Hematopoietic multipotent progenitor cell treated with erythropoietin and hydrocortisone succinate and interleukin-3 and kit ligand, for 6 days (in vitro differentiated cells): ENCODE measurements at places on chromosomes 5 and 9.

DNA sequence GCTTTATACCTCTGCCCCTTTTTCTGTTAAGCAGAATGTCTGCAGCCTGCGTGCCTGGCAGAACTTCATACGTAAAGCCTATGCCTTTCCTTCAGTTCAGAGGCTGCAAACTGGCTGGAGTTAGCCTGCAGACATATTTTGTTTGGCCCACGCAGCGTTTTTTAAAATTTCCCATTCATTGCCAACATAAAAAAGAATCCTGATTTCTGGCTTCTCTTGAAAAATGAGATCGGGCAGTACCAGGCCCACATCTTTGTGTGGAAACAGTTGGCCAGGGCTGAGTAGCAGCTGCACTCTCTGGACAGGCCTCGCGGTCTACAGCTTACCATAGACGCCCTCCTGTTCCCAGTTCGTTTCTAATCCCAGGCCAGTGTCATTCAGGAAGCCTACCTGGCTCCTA lies 104.4 kb downstream of the SMARCA2 start:
- DNase-seq, result no peak

GRCh38 chr5:17364987-17365810 lies 132.8 kb upstream of the TAF11L2 start:
- DNase-seq, result no peak

DNA sequence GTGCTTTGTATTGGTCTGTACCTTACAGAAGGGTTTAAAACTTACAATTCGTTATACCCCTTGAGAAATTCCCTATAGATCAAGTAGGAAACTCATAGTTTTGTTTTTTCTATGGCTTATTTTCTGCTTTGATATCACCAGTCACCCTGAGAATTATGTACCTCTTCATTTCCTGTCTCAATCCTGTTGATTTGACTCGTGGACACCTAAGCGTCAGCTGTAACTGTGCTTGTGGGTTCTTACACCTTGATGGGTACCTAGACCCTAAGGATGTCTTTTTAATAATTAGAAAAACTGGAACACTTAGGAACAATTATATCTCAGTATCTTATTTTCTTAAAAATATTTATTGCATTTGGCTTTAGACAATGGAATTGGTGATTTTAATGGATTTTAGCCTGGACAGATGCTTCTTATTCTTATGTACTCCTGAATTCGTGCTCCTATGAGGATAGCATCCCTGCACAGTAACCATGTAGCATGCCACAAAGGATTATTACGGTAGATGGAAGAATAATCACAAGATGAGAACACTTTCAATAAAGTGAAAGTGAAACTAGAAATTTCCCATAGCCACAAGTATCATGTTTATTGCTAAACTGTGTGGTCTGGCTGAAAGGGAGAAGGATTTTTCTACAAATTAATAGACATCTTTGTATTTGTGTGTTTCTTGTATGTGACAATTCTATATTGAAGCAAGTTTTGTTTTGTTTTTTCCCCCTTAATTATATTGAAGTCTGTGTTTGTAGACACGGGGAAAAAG lies 1920.3 kb upstream of the WWC1 start:
- no peak for DNase-seq

GRCh38 chr5:68464424-68464823 lies 248.9 kb downstream of the PIK3R1 start:
- DNase-seq, result peak; percentile 24

DNA sequence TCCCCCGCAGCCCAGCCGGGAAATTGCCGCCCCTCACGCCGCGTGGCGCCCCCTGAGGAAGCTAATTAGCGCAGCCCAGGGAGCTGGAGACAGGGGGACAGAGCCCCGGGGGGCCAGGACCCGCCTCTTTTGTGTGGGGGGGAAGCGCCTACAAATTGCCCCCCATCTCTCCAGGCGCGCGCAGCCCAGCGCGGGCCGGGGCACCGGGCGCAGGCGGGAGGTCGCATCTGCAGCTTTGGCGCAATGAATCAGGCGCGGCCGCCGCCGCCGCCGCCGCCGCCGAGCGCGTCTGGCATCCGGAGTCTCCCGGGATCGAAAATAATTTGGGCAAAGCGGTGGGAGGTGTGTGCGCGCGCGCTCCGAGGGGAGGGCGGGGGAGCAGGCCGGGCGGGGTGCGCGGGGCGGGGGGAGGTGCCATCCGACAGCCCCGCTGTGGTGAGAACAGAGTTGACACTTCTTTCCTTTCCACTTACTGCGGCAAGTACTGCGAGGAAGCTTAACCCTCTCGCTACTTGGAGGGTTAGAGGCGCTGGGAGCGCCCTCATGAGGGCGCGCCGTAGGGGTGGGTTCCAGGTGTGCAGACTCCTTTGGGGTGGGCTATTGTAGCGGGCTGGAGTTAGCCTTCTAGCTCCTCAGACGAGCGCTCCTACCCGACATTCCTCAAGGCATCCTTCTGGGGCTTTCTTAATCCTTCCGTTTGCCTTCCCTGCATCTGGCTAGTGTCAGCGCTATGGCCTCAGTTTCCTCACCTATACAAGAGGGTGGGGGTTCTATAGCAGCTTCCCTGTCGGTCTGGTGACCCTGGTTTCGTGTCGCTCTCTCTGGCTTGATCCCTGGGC lies 63.1 kb downstream of the CXXC5 start:
- DNase-seq, result peak; percentile 66

DNA sequence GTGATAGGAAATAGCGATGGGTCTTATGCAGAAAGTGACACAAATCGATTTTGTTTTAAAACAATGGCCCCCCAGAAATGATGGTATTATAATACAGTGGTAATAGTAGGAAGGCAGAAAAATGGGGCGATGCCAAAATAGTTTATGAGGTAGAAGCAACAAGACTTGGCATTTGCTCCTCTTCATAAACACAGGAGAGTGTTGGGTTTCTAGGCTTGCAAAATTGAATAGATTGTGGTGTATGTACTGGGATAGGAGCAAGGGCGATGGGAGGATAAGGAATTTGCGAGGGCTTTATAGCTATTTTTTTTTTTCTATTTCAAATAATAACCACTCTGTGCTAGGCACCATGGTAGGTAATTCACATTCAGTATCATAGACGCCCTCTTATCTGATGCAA lies 49.2 kb upstream of the ABCA1 start:
- DNase-seq, result no peak

DNA sequence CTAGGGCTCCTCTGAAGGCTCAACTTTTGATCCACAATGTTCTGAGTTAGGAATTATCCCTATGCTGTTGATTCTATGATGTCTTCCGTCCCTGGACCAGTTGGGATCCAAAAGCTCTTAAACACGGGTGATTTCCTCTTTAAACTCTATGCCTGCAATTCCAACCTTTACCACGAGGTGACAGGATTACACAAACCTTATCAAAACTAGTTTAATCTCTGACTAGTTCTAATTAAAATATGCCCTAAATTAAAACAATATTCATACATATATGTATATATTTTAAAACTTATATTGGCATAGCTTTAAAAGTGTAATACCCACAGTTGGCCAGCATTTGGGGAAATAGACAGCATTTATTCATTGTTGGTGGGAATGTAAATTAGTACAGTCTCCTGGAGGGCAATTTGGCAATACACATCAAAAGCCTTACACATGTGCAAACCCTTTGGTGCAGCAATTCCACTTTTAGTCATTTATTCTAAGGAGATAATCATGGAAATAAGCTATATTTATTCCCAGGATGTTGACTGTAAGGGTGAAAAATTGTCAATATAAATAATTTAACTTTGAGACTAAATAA lies 51.6 kb upstream of the PHYKPL start:
- DNase-seq, result peak; percentile 70

DNA sequence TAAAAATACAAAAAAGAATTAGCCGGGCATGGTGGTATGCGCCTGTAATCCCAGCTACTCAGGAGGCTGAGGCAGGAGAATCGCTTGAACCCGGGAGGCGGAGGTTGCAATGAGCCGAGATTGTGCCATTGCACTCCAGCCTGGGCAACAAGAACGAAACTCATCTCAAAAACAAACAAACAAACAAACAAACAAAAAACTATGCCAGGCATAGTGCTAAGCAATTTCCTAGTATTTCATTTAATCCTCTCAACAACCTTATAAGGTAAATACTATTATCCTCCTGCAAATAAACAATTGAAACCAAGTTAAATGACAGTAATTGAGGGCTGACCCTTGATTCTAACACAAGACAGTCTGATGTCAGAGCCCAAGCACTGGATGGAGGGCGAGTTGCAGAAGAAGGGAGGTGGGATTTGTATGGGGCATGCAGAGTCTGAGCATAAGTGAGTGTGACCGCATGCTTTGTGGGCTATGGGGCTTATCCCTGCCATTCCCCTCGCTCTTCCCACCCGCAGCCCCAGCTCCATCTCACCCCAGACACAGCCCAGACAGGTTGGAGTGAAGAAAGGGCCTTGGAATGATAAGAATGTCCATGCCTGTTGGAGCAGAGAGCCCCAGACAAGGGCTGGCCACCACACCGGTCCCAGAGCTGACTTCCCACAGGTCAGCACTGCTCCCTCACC lies 24.3 kb upstream of the RPS14 start:
- DNase-seq, result no peak

DNA sequence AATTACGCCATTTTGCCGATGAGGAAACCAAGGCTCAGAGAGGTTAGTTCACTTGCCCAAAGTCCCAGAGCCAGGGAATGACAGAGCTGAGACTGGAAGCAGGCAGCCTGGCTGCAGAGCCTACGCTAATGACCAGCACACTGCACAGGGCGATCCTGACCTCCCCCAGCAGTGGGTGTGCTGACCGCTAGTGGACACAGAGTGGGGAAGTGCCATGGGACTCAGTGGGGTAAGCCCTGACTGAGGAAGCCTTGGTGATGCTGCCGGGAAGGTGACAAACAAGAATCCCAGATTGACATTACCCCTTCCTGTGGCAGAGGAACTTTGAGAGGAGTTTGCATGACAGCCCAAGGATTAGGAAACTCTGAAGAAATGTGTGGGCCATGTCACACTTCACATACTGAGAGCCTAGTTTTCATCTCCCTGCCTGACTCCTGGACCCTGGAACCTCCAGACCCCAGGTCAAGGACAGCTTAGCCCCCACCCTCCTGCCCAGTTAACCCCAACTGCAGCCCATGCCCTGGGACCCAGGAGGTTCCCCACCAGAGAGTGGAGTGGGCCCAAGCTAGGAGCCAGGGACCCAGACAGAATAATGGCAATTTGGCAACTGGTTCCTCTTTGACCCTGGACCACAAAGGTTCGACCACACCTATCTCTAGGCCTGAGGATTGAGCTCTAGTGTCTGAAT lies 19.7 kb upstream of the CSF1R start:
- DNase-seq, result no peak

- no peak for DNase-seq
Observed at GRCh38 chr5:151673421-151673820, 13.3 kb downstream of the SPARC start.

DNA sequence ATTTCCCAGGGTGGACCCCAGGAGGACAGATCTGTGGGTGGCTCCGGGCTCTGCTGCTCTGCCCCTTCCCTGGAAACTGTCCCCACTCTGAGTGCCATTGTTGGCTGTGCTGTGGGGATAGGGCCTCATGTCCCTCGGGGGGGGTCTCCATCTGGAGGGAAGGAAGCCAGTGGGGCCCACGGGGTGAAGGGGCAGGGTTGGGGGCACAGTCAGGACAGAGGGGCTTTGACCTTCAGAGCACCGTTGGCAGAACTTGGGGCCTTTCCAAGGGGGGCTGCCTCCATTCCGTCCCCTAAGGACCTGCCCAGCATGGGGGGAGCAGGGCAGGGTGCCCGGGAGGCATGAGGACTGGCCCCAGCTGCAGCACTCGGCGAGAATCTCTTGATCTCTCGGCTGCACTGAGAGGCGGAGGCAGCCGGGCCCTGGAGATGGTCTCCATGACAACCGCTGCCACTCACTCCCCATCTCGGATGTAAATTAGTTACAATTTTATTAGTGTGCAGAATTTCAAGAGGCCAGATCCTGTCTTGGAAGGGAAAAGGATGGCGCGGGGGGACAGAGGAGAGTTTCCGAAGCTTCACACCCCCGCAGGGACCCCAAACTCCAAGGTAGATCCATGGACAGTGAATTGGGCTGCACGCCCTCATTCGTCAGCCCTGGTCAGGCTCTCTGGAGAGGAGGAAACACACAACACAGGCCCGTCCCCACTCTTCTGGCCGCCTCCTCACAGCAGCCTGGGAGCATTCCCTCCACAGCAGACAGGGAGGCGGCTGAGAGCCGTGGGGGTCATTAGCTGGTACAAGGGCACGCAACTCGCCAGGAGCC lies 216.2 kb upstream of the IER5L start:
- DNase-seq, result no peak

- DNase-seq, result peak; percentile 76
Observed at GRCh38 chr5:169980418-169981053, at the start of gene INSYN2B. Gene INSYN2B (minus strand): TSS chr5:169980495. CDS start chr5:169883898, 96,597 bp downstream.

DNA sequence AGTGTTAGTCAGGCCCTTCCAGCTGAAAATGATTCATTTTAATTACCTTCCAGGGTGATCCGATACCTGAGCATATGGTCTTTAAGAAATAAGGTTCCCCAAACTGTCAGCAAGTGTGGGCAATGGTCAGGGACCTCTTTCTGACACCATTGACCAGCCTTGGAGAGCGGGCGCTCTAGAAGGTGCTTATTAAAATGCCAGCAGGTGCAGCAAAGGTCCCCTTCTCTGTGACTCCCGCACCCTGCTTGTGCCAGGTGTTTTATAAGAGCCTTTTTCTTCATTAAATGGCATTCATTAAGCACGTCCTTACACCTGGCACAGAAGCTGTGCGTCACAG lies 85.3 kb downstream of the MVB12B start:
- DNase-seq, result no peak

- DNase-seq, result peak; percentile 62
Observed at GRCh38 chr5:36403632-36404311, 102.1 kb upstream of the RANBP3L start.

DNA sequence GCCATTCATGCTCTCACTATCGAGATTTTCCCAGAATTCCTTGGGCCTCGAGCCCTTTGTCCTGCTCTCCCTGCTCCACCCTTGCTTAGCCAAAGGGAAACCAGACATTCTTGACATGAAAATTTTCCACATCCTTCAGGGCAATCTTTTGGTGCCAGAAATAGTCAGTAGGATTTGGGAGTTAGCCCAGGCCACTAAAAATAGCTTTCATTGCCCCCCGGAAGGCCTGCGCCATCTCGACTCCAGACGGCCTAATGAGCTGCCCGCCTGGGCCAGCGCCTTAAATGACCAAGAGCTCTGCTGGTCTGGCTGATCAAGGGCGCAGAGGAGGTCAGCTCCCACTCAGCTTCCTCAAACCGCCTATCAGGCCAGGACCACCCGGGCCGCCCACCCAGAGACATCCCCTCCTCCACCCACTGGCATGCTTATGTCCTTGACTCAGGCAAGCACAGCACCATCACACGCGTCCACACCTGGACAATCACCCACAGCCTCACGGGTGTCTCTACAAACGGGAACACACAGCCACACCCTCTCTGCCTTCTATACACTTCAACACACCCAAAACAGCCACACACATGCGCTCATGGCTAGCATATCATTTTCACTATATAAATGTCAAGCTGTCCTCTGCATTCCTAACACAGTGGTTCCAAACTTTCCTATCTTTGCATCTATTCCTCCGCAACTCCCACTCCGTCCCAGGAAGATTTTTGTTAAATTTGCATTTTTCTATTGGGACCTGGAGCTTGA lies 20.9 kb downstream of the DUSP1 start:
- DNase-seq, result no peak
